ENCODE measurements at places on chromosomes 12 and 14. TPM values are rescaled to one million over a fixed set of nuclear protein-coding genes. Genes with fewer than 3 reads are reported as not detected.

The CMA1 gene
- not detected for total RNA-seq

- no peak for DNase-seq
Observed at GRCh38 chr12:68439368-68440045, 107.3 kb upstream of the MDM1 start.

GRCh38 chr14:69682136-69682535 lies 70.7 kb downstream of the SUSD6 start:
- no peak for DNase-seq

The JPH4 gene
- 7.3 TPM for total RNA-seq

The DNAL1 gene
- 13.4 TPM for total RNA-seq

GRCh38 chr14:103223818-103224352 lies 100.6 kb downstream of the TNFAIP2 start:
- DNase-seq = no peak

DNA sequence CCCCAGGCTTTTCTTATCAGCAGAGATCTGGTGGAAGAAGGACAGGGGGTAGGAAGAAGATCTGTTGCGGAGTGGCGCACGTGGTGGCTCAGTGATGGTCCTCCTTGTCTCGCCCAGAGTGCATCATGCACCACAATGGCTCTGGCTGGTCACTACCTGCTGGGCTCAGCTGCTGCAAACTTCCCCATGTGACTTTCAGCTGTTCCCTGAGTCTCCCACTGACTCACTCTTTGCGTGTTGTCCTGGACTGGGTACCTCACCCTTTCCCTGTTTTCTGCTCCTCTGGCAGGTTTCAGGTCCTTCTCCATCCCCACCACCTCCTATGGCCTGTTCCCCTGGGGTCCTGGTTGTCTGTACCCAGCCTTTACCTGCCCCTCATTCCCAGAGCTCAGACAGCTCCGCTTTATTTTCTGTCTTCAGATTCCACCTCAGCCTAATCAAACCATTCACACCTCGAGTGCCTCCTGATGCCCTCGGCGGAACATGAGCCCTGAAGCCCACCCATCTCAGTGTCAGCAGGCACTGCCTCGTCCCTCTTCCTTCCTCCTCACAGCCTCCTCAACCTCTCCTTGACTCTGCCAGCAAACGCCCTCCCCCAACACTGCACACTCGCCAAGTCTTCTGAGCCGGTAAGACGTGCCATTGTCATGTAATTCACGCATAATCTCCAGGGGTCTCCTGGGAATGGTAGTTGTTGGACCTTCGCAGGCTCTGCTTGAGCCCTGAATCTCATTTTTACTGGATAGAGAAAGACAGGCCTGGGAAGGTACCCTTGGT lies 1.8 kb downstream of the C1R start:
- no peak for DNase-seq

Data from mesothelial cell of epicardium (in vitro differentiated cells).